Testis (tissue), 5 donors: ENCODE measurements at places on chromosomes 3 and 15. TPM values are rescaled to one million over a fixed set of nuclear protein-coding genes. Genes with fewer than 3 reads are reported as not detected.
A peak's percentile ranks its signal among the peaks of the same experiment; 100 is the strongest.

The AMT gene
- 10.4 TPM for total RNA-seq

- H3K27me3 ChIP-seq = no peaks in the 10 kb centered on the region
- no peaks in the 10 kb centered on the region for H3K36me3 ChIP-seq
- H3K27ac ChIP-seq = peak within 1 kb of the TSS; percentile 90
- H3K4me3 ChIP-seq = peak within 1 kb of the TSS; percentile 91
These were observed at the start of gene MCCC1 for GRCh38 chr3:183099026-183099837. TSS of gene MCCC1 (minus strand) at chr3:183099496. CDS start at chr3:183099440, 56 bp downstream.

- no peak overlapping the region for H3K4me3 ChIP-seq
- H3K27ac ChIP-seq = no peak overlapping the region
- DNase-seq = peak; percentile 47
- peaks cover 4% of the 10 kb centered on the region for H3K4me1 ChIP-seq
- no peaks in the 10 kb centered on the region for H3K36me3 ChIP-seq
- H3K27me3 ChIP-seq = no peaks in the 10 kb centered on the region
These were observed 20.7 kb downstream of the TIMP4 start for GRCh38 chr3:12138044-12138443.

DNA sequence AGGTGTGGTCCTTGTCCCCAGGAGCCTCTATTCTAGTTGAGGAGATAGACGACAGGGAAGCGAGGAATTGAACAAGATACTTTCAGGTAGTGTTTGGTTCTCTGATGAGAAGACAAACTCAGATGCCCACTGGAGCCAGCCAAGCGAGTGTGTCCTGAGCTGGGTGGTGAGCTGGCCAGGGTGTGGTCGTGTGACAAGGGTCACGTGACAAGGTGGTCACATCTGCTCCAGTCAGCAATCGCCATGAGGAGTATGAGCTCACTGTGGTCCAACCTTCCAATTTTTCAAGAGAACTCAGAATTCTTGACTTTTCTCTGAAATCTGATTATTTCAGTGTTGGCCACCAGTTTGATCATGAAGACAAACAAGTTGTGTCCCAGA lies 39.5 kb downstream of the SLC6A6 start:
- no peak overlapping the region for H3K27ac ChIP-seq
- H3K4me1 ChIP-seq = peaks cover 14% of the 10 kb centered on the region
- no peaks in the 10 kb centered on the region for H3K36me3 ChIP-seq
- DNase-seq = no peak

The TMCO5A gene
- 39.5 TPM for total RNA-seq

The GRM2 gene
- total RNA-seq = 16.9 TPM

- H3K27ac ChIP-seq = peak overlapping the region; percentile 94
- H3K4me3 ChIP-seq = peak overlapping the region; percentile 96
- DNase-seq = peak; percentile 60
- H3K27me3 ChIP-seq = no peaks in the 10 kb centered on the region
- H3K4me1 ChIP-seq = no peaks in the 10 kb centered on the region
- no peaks in the 10 kb centered on the region for H3K36me3 ChIP-seq
These were observed 727 bp downstream of the RAP2B start for GRCh38 chr3:153162513-153163392.

The IL5RA gene
- 0.87 TPM for total RNA-seq

DNA sequence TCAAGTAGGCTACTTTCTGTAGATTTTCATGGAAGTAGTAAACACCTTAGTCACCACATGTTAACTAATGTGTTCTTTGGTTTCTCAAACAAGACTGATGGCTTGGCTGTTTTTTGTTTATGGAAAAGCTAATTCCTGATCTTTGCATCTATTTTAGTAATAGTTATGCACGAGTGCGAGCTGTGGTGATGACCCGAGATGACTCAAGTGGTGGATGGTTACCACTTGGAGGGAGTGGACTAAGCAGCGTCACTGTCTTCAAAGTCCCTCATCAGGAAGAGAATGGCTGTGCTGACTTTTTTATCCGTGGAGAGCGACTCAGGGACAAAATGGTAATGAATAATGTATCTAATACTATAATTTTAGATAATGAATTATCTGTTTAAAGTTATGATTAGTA lies 46.6 kb downstream of the SPRED1 start:
- H3K27ac ChIP-seq = no peak overlapping the region
- H3K27me3 ChIP-seq = no peaks in the 10 kb centered on the region
- no peak overlapping the region for H3K4me3 ChIP-seq
- DNase-seq = no peak
- no peaks in the 10 kb centered on the region for H3K4me1 ChIP-seq

GRCh38 chr15:70254311-70254869 lies 156.7 kb upstream of the TLE3 start:
- no peak for DNase-seq
- H3K27me3 ChIP-seq = no peaks in the 10 kb centered on the region
- H3K36me3 ChIP-seq = no peaks in the 10 kb centered on the region
- no peak overlapping the region for H3K4me3 ChIP-seq
- no peak overlapping the region for H3K27ac ChIP-seq
- H3K4me1 ChIP-seq = peaks cover 19% of the 10 kb centered on the region

- H3K4me1 ChIP-seq = no peaks in the 10 kb centered on the region
- no peak for DNase-seq
- H3K36me3 ChIP-seq = no peaks in the 10 kb centered on the region
- no peaks in the 10 kb centered on the region for H3K27me3 ChIP-seq
These were observed 524.2 kb downstream of the NLGN1 start for GRCh38 chr3:173921732-173922131.

The PRTG gene
- 26.3 TPM for total RNA-seq

The CFAP91 gene
- total RNA-seq = 28.3 TPM

DNA sequence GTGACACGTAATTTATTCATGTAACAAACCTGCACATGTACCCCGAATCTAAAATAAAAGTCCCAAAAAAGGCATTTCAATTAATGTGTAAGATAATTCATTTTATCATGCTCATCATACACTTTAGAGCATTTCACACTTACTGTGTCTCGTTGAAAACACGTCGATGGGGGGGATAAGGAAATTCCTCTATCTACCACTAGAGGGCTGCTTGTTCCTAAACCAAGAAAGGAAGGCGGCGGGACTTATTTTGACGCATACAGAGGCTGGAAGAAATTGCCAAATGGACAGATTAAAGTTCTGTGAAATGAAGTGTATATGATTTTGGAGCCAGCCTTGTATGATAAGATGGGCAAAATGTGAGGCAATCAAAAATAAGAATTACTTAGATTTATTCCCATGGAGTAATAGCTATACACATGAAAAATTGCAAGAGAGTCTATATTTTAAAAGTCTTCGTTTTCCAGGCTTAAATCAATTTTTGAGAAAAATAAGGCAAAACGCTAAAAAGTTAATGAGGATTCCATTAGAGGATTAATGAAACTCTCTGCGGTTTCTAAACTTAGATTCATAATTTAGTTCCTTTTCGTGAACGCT lies 346.8 kb downstream of the CNTN3 start:
- H3K4me1 ChIP-seq = no peaks in the 10 kb centered on the region
- no peak overlapping the region for H3K27ac ChIP-seq

DNA sequence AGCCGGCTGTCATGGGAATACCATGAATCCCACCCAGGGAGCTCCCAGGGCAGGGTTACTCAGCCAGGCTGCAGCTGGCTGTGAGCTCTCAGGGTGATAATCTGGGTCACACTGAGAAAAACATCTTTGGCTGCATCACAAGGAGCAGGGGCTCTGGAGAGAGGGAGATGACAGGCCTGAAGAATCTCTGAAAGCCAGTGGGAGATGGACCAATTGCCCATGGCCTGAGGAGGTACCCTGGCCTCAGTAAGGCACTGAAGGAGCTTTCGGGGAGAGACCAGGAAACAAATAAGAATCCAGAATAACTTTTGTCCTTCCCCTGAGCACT lies 28.2 kb upstream of the GOLGA6C start:
- H3K27ac ChIP-seq = no peak overlapping the region
- H3K4me1 ChIP-seq = no peaks in the 10 kb centered on the region
- H3K27me3 ChIP-seq = no peaks in the 10 kb centered on the region
- no peak overlapping the region for H3K4me3 ChIP-seq

The CLDN1 gene
- 37.5 TPM for total RNA-seq

DNA sequence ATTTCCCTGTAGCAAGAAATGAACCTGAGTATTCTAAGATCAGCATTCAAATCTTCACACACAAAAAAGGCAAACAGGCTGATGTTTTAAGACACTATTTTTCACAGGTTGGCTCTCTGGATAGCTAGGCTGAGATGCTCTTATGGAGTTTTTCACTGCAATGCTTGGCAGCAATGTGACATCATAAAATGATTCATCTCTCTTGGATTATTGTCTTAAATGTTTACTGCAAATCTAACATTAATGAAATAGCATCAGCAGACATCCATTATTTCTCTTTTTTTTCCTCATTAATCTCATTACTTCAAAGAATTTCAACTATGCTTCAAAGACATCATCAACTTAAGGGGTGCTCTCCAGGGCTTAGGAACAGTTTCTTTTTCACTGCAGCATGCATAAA lies 23.6 kb upstream of the SSUH2 start:
- peaks cover 5% of the 10 kb centered on the region for H3K4me1 ChIP-seq
- H3K36me3 ChIP-seq = no peaks in the 10 kb centered on the region
- H3K4me3 ChIP-seq = no peak overlapping the region
- no peaks in the 10 kb centered on the region for H3K27me3 ChIP-seq

GRCh38 chr15:99481113-99481950 lies 84.5 kb upstream of the MEF2A start:
- no peaks in the 10 kb centered on the region for H3K27me3 ChIP-seq
- H3K36me3 ChIP-seq = no peaks in the 10 kb centered on the region
- no peak for DNase-seq
- H3K4me3 ChIP-seq = no peak overlapping the region
- H3K4me1 ChIP-seq = peaks cover 6% of the 10 kb centered on the region
- H3K27ac ChIP-seq = no peak overlapping the region
